ENCODE measurements at places on chromosomes 2 and 18.

DNA sequence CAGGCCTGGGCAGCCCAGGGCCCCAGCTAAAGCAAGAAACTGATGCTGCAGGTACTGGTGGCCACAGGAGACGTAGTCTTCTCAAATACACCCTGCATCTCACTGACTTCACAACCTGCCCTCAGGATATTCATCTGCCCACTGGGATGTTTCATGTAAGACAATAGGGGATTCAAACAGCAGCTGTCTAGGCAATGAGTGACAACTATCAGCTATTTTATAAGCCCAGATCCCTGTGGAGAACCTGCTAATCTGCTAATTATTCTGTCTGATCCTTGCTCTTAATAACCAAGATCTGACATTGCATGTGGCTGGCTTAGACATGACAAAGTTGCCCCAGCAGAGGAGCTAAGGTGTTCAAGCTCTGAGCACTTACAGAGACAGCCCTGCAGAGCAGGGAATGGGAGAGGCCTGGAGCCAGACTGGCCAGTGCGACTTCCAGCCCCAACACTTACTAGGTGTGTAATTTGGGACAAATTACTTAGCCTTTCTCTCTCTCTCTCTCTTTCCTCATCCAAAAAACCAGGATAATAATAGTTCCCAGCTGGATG is 28.6 kb downstream of the SIGLEC15 start:
- DNase-seq: no peak

- no peak for DNase-seq
These were observed 1064.3 kb upstream of the CDH2 start for GRCh38 chr18:29241199-29241598.

DNA sequence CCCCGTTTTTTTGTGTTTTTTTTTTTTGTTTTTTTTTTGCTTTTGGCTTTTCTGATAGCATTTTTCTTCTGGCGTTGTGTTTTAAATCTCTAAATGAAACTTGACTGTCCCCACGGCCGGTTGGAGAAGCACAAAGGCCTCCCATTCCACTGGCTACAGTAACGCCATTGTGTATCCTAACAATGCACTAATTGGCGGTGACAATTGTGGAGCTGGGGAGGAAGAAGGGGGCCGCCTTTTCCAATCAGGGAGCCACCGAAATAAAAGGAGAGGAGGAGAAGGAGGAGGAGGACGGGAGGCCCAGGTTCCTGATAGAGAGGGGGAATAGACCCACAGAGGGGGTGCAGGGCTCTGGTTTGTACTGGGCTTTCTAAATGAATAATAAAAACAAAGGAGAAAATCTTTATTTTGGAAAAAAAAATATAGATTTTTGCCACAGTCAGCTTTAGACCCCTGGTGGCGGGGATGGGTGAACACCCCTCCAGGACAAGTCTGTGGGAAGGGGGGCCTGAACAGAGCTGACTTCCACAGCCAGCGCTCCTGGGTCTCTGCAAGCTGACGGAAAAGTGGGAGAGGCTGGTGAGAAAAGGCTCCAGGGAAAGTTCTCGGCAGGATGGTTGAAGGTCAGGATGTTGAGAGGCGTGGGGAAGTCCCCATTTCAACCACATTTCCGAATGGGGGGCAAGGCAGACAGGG is 43.7 kb upstream of the FZD5 start:
- no peak for DNase-seq

DNA sequence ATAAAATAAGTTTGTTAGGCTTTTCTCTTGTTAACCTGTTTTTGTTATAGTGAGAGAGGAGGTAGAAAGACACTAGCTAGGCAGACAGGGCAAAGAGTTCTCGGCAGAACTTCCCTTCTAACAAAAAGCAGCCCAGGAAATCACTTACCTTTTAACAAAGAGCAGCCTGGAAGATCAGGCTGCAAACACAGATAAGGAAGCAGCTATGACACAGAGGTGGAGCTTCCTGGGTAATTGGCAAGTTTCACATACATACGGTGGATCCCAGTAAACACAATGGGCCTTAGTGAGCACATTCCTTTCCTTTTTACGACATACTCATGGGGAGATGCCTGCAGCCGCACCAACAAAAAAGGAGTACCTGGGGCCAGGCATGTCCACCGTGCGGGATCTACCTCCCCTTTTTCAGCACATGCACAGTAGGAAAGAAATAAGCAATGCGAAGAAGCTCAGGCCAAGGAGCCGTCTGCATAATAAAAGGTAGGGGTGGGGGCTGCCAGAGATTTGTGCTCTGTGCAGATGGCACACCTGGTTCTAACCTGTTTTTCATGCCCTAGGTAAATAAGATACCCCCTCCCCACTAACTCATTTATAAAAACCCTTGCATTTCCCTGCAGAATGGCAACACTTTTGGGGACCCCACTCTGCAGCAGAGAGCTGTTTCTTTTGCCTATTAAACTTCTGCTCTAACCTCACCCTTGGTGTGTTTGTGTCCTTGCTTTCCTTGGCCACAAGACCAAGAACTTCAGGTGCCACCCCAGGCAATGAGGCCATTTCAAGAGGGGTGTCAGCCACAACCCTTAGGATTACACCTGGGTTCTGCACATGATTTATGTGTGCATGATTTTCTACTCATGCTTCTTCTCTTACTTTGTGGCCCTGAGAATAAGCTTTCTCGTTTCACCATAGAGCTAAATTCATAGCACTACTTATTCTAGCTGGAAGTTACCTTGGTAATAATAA is 26.5 kb downstream of the MDH1 start:
- no peak for DNase-seq

GRCh38 chr2:214497489-214497888 is 86.6 kb downstream of the VWC2L start:
- DNase-seq: no peak

DNA sequence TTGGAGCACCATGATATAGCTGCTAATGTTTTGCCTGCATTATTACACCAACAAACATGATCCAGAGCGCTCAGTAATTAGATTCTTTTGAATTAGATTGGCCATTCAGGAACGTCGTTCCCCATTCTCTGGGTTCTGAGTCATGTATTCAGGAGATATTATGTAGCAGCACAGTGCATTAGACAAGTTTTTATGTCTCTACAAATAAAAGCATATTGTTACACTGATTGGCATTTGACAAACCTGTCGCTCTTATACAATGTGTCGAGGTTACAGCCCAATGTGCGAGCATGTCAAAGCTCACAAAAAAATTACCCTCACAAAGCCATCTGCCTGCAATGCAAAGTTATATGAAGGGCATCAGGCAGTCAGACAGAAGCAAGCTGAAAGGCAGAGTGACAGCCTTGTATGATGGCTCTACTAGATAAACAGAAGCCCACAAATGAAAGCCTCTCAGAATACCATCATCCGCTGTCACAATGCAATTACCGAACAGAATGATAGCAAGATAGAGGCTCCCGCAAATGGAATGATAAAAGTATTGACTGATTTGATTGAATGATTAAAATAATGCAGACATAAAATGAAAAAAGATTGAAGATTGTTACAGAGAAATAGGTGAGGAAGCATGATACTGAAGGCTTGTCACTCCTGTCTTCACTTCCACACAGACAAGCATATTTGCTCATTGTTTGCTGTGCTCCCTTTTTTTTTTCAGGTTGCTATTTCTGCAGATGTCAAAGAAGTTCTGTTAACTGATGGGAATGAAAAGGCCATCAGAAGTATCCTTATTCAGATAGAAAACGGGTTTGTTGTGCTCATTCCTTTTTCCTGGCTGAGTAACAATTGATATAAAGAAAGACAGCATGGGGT is 234.6 kb upstream of the SIX3 start:
- no peak for DNase-seq

DNA sequence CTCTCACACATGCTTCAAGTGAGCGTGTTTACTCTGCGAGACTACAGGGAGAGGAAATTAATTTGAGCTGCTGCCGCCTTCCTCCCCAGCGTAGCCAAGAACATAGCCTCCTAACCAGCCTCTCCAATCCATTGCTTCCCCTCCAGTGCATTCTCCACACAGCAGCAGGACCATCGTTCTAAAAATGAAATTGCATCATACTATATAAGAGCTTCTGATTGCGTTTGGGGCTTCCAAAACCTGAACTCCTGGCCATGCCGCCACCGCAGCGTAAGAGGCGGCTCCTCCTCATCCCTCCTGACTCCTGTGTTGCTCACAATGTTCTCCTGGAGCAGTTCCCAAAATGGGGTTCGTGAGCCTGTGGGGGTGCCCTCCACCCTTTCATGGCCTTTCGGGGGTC is 142.1 kb downstream of the MYT1L start:
- DNase-seq: no peak

- no peak for DNase-seq
These were observed 275.9 kb downstream of the RBM43 start for GRCh38 chr2:150985741-150986140.

GRCh38 chr2:135942936-135943688 is 42.3 kb downstream of the DARS1 start:
- no peak for DNase-seq

DNA sequence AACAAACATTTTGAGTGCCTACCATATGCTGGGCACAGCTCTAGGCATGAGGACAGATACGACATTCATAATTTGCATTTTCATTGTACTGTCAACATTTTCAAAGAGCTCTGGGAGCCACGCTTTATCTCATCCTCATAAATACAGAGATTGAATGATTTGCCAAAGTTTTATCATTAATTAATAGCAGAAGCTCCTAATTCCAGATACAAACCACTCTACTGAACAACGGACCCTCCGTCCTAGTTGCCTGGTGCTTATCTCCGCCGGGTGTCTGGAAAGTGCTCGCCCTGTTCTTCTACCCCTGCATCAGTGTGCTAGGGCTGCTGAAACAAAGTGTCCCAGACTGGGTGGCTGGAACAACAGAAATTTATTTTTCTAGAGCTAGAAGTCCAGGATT is 23.8 kb downstream of the SERTAD2 start:
- no peak for DNase-seq

DNA sequence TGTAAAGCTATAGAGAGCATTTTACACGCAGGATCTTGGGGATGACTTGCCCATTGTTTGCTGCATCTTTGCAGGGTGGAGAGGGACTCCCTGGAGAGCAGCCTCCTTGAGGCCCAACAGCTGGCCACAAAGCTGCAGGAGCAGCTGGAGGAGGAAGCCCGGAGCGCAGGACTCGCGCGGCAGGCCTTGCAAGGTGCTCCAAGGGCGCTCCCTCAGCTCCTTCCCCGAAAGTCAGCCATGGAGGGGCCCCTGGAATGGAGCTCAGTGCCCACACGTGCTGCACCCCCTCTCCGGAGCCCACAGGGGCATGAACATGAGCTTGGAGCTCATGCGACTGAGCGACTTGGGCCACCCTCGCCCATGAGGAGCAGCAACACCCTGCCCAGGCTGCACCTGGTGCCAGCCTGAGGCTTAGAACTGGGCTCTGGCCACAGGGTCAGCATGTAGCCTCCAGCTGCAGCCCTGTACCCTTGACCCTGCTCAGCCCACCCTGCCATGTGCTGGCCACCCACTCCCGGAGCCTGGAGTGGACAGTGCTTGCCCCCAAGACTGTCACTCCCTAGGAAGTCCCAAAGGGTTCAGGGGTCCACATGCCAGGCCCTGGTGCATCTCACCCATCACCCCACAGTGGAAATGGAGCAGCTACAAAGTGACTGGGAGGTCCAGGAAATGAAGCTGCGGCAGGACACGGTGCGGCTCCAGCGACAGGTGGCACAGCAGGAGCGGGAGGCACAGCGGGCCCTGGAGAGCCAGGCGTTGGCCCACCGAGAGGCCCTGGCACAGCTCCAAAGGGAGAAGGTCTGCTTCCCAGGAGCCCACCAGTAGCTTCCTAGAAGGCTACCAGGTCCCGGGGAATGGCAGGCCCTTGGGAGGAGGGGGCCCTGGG is 43.0 kb downstream of the CROCC2 start:
- no peak for DNase-seq

DNA sequence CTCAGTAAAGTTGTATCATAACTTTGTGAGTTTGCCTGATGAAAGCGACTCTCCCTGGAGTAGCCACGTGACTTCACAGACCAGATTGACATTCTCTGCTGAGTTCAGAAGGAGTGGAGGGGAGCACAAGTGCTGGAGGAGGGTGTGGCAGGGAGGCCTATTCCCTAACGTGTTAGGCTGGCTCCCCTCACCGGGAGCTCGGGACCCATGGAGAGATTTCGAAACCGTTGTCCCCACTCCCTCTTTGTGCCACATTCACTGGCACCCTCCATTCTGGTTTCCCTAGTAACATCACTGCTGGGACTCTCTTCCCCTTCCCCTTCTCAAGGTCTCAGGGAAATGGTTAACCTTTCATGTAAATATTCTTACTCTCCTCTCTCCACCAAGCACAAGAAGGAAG is 279.9 kb downstream of the ALPK2 start:
- DNase-seq: no peak

DNA sequence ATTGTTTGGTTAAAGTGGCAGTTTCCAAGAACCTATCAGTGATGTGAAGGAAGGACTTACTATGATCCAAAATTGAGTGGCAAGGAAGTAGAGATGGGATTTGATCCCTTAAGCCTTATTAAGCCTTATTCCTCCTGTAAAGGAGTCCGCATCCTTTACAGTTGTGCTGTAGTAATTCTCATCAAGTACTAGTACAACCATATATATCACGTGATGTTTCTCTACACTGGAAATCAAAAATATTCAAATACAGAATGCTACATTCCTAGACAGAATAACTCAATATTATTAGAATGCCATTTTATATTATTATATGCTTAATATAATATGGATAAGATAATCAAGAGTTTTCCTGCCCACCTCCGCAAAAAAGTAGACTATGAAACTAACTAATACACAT is 312.4 kb upstream of the SPHKAP start:
- DNase-seq: no peak

- DNase-seq: no peak
These were observed 37.2 kb downstream of the SLC14A2 start for GRCh38 chr18:45652303-45653080.

GRCh38 chr2:111186933-111187332 is 66.2 kb downstream of the BCL2L11 start:
- no peak for DNase-seq

DNA sequence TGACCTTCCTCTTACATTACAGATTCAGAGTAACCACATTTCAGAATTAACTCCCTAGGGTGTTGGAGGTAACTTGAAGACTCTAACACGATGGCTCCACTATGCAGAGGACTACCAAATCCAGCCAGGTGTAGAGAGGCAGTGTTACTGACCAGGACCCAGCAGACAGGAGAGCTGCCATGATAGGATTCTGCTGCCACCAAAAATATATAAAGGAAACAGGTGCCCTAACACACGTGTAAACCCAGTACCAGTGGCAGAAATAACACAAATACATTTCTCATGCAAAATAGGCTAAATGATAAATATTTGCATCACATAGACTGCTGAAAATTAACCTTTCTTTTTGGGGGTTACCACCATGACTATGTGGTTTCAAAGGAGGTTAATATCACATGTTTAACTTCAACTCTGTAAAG is 7.0 kb downstream of the ZBTB14 start:
- no peak for DNase-seq

- no peak for DNase-seq
These were observed 30.5 kb upstream of the ITGAV start for GRCh38 chr2:186559370-186559769.

GRCh38 chr2:75142081-75142480 is 57.2 kb downstream of the TACR1 start:
- DNase-seq: no peak
